BJ (cell line): ENCODE measurements at places on chromosomes 3 and 15.

- DNase-seq, result no peak
Measured at GRCh38 chr3:182325213-182325950, 467.9 kb upstream of the ATP11B start.

- DNase-seq, result no peak
Measured at GRCh38 chr3:83248454-83248853, 1487.0 kb upstream of the GBE1 start.

DNA sequence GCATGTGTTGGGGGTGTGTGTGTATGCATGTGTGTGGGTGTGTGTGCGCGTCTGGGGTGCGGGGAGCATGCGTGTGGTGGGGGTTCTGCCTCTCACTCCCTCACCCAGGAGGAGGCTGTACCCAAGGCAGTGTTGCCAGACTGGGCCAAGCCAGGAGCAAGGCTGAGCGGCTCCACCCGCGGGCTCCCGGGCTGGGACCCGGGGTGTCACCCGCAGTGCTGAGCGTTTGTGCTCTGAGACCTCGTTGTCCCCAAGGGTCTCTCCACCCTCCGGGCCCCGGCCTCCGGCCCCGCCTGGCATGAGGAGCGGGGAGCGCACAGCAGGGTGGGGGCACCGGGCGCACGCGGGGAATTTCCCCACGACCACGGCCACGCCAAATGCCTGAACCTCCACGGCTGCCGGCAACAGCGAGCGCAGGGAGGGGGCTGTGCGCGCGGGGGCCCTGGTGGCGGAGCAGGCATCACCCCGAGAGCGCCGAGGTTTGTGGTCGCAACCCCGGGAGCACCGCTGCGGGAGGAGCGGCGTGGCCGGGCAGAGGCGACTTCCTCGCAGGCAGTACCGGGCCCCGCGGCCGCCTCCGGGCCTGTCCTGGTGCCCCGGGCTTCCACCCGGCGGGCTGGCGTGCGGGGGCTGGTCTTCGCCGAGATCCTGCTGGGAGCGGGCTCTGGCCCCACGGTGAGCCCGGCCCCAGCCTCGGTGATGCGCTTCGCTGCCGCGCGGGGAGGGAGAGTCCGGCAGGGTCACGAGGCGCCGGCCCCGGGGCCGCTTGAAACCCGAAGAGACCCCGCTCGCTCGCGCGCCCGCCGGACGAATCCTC lies 7.4 kb upstream of the OCA2 start:
- DNase-seq, result no peak

DNA sequence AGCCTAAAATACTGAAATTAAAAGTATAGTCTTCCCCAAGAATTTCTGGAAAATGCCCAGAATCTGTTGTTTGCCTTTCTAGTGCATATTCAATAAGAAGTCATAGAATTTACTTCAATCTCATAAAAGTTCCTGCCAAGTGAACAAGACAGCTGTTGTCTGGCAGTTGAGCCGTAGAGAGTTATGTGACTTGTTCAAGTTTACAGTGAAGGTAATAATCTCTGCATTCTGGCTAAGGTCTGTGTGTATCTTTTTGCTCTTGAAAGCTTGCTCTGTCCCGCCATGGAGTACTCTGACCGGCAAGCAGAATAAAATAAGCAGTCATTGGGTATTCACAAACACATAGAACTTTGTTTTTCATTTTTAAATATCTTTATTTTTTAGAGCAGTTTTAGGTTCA lies 77.8 kb downstream of the GHSR start:
- DNase-seq, result no peak

GRCh38 chr3:39222462-39222861 lies 30.1 kb upstream of the XIRP1 start:
- no peak for DNase-seq

DNA sequence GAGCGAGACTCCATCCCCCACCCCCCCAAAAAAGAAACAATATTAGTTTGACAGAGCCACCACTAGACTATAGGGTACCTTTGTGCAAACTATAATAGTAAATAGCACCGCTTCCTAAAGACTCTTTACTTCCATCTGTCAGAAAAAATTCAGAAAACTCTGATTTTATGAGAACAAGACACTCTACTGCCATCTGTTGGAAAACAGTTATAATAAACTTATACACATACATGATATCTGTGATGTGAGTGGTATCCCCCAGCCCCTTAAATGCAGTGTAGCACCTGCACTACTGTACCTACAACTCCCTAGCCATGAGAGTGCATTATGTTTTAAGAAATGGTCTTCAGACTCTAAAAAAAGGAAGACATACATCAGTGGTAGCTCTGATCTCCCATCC lies 47.1 kb upstream of the CTDSPL start:
- no peak for DNase-seq

GRCh38 chr3:118987477-118987876 lies 47.2 kb downstream of the IGSF11 start:
- no peak for DNase-seq
